ENCODE measurements at places on chromosomes 3 and 15.

- DNase-seq: no peak
These were observed 210.2 kb downstream of the ARPP21 start for GRCh38 chr3:35849496-35849895.

- DNase-seq: no peak
These were observed 2.5 kb downstream of the TIPARP start for GRCh38 chr3:156676768-156677479.

DNA sequence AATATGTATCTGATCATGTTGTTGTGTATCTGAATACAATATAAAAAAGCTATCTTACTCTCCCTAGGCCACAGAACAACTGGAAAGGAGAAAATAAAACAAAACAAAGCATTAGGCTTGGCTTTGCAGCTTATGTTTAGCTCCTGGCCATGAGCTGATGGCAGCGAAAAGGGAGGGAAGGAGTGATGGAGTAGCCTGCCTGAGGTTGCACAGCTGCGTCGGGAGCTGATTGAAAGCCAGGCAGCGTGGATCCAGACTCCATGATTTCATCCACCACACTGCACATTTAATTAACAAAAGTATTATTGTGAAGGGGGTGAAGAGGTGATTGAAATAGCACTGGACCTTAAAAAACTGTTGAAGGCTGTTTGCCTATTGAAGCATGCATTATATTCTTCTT lies 212.2 kb downstream of the GABRG3 start:
- DNase-seq: no peak

GRCh38 chr15:69436951-69437350 lies 15.7 kb upstream of the RPLP1 start:
- no peak for DNase-seq

GRCh38 chr3:156477323-156477722 lies 77.6 kb downstream of the SSR3 start:
- no peak for DNase-seq

DNA sequence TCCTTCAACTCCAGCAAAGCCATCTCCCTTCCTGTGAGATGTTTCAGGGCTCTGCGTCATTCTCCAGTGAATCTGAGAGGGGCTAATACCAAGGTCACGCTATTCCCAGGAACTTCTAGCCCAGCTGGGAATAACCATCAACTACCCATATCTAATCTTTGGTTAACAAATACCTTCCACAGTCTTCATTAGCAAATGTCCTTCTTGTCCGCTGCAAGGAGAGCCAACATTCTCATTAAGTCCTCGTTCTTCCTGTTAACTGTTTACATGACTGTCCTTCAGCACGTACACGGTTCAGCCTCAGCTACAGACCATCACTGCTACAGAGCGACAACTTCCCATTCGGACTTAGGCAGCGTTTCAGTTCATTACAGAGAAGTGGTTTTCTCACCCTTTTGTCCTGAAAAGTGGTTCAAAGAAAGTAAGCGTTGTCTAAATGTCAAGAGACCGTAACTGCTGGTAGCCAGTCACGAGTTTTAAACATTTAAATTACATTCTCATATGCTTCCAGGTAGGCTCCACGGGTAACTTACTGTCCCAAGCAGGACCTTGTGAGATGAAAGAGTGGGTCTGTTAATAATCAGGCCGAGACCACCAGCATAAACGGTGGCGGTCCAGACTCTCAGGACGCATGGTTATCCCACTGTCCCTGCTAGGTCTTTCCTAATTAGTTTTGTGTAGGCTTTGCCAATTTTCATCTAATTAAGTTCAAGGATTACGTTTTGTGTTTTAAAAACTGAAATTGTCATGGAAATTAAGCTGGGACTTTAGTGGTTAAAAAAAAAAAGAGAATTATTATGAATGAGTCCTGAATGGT lies 63.8 kb downstream of the CHSY1 start:
- no peak for DNase-seq

DNA sequence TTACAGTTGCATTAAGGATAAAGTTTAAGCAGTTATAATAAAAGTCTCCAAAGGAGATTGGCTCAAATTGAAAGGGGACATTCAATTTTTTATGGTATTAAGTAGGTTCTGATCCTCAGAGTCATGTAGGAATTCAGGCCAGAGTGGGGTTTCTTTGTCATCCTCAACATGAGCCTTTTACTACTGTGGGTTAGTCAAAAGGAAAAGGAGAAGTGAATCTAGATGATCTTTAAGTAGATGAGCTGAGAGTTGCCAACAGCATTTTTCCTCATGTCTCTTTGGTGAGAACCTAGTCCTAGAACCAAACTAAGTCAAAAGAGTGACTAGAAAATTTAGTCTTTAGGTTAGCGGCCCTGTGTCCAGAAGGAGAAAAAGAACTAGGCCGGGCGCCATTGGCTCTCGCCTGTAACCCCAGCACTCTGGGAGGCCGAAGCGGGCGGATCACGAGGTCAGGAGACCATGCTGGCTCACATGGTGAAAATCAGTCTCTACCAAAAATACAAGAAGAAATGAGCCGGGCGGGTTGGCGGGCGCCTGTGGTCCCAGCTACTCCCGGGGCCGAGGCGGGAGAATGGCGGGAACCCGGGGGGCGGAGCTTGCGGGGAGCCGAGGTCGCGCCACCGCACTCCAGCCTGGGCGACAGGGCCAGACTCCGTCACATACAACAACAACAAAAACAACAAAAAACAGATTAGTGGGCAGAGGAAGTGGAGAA lies 4.2 kb upstream of the CHL1 start:
- DNase-seq: no peak

- no peak for DNase-seq
These were observed 392.3 kb upstream of the TPRG1 start for GRCh38 chr3:188779281-188779980.

GRCh38 chr15:89023311-89023961 lies 64.8 kb upstream of the ABHD2 start:
- DNase-seq: no peak

- DNase-seq: no peak
These were observed 23.4 kb downstream of the PLSCR4 start for GRCh38 chr3:146227486-146227885.

- DNase-seq: no peak
These were observed 243.6 kb downstream of the ATP8B4 start for GRCh38 chr15:49875392-49875791.

DNA sequence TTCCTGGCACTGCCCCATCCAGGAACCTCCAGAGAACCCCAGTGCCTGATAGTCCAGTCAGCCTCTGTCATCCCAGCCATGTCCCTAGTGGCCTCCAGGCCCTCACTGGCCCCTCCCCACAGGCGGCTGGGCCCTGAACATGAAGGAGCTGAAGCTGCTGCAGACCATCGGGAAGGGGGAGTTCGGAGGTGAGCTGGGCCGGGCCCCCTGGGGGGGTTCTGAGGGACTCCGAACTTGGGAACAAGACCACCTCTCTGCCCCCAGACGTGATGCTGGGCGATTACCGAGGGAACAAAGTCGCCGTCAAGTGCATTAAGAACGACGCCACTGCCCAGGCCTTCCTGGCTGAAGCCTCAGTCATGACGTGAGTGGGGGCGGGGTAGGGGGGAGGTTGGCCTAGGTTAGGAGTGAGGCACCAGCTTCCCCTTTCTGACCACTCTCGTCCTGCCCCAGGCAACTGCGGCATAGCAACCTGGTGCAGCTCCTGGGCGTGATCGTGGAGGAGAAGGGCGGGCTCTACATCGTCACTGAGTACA lies 12.0 kb upstream of the LMAN1L start:
- DNase-seq: no peak

- no peak for DNase-seq
These were observed 1.6 kb upstream of the RCCD1 start for GRCh38 chr15:90952901-90953677.

DNA sequence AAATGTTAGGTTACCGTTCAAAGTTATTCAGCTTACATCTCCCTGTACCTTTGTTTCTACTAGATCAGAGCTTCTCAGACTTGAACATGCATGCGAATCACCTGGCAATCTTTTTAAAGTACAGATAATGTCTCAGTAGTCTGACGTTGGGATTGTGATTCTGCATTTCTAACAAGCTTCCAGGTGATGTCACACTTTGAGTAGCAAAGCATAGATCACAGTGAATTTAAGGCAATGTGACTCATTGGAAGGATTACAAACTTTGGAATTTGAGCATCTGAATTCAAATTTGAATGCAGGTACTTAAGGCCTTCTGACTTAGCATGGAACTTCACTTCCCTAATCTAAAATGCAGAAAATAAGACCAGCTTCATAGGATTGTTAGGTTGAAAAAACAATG lies 10.8 kb upstream of the ZMAT3 start:
- DNase-seq: no peak

Data from sciatic nerve (tissue), 2 donors.